Left colon (tissue), 2 donors: ENCODE measurements at places on chromosomes 3 and 15. TPM values are rescaled to one million over a fixed set of nuclear protein-coding genes. Genes with fewer than 3 reads are reported as not detected.

DNA sequence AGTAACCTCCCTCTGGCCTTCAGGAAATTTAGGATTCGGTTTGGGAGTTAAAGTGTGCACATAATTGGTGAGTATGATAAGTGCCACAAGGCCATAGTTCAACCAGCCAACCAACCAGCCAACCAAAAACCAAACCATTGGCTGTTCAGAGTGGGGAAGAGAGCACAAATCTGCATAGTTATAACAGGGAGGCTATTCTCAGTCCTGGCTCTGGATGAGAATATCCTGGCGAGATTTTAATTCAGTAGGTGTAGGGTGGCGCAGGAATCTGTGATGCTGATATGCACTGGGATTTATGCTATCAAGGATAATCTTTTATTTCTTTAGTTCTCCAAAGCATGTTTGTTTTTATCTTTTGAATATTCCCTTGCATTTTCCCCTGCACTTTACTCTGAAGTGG is 49.1 kb downstream of the AKAP13 start:
- DNase-seq: no peak

The ROPN1 gene
- total RNA-seq: 2.0 TPM

The DNAJA4 gene
- 39.6 TPM for total RNA-seq

The CSPG4 gene
- 2.1 TPM for total RNA-seq

The DLL4 gene
- total RNA-seq: 14.0 TPM

- DNase-seq: no peak
Measured at GRCh38 chr3:182621435-182622240, 171.7 kb upstream of the ATP11B start.

DNA sequence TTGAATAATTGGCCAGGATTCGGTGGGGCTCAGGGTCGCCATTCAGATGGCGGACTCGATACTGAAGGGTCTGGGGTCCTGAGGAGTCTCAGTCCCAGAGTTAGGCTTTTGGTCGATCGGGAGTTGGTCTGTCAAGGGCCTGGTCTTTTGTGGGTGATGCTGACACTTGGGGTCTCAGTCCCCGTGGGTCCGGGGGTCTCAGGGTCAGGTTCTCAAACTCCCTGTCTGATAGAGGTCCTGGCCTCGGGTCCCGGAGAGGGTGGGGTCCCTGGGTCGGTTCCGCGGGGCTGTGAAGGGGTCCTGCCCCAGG is 467 bp downstream of the NCKIPSD start:
- DNase-seq: no peak

DNA sequence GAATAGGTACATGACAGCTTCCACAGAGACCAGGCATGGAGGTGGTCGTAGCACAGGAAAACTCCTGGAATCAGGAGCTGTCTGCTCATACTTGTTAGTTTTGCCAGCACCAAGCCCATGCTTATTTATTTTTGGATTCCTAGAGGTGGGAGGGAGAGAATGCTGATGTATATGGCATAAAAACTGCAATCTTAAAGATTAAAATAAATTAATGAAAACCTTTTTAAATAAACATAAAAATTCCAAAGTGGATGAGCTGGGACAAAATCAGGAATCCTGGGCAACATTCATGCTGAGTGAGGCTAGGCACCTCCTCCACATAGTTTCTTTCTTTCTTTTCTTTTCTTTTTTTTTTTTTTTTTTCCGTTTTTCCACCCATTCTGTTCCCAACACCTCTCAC is 14.3 kb upstream of the BCL6 start:
- DNase-seq: no peak
